IPS DF 6.9 (cell line): ENCODE measurements at places on chromosomes 2 and 18.

GRCh38 chr2:176491172-176491904, 222.1 kb downstream of the MTX2 start:
- no peak for DNase-seq

DNA sequence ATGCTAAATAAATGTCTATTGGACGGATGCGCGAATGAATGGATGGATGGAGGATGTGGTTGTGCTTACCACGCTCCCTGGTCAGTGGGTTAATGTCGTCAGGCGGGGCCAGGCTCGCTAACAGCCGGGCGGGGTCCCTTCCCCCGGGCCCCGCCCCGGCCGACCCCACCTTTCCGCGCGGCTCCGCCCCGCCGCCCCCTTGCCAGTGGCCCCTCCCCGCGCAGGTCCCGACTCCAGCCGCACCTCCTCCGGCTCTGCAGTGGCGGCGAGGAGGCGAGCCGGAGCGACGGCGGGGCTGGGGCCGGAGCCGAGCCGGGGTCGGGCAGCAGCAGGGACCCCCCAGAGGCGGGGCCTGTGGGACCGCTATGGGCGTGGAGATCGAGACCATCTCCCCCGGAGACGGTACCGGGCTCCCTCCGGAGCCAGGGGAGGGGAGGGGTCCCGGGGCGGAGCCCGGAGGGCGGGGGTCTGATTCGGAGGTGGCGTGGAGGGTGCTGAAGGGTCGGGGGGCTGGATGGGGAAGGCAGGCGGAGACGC, at the start of gene FKBP1B:
Gene FKBP1B (plus strand): TSS at position 257 of the 537 bp plus-strand sequence. CDS start 109 bp downstream, at position 366.
- no peak for DNase-seq

DNA sequence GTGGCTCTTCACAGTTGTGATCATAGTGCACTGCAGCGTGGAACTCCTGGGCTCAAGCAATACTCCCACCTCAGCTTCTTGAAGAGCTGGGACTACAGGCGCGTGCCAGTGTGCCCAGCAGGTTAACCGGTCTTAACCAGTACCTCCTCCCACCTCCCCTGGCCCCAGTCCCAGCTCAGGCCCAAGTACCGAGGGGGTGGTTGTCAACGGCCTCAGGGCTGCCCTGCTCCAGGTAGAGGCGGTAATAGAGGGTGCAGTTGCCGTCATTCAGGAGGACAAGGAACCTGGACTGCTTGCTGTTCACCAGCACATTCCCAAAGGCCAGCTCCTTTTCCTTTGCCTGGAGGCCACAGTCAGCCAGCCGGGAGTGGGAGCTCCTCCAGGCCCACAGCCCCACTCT, 19.7 kb downstream of the CFAP65 start:
- no peak for DNase-seq

GRCh38 chr18:12884406-12885323, 628 bp upstream of the PTPN2 start:
- DNase-seq = no peak
